Bronchial epithelial cell (primary cell): ENCODE measurements at places on chromosomes 2 and 18.

- no peak for DNase-seq
Measured at GRCh38 chr2:96913398-96914202, 43.7 kb upstream of the SEMA4C start.

DNA sequence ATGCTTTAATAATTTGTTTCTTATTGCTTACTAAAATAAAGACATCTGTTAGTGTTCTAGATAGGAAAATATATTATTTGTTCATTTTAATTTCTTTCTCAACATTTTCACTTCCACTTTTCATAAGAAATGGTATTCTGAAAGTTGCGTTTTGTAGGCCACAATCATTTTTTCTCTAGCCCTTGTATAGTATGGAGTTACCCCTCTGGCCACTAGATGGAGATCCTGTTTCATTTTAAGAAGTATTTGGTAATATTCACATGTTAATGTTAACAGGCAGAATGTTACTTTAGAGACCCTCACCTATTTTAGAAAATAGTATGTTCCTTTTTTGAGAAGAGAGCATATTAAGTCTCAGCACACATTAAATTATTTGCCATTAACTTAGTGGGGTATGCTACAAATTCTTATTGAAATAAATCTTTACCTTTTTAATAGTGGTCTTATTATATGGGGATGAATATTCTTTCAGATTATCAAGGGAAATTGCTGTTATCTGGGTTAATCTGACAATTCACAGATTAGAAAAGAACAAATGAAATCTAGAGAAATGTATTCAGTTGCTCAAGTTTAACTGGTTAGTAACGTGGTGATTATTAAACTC is 73.9 kb upstream of the TTC27 start:
- DNase-seq = peak; percentile 44

GRCh38 chr2:2031101-2031500 is 286.8 kb upstream of the PXDN start:
- DNase-seq = no peak

- DNase-seq = no peak
Measured at GRCh38 chr18:26495287-26495686, 53.1 kb downstream of the KCTD1 start.

DNA sequence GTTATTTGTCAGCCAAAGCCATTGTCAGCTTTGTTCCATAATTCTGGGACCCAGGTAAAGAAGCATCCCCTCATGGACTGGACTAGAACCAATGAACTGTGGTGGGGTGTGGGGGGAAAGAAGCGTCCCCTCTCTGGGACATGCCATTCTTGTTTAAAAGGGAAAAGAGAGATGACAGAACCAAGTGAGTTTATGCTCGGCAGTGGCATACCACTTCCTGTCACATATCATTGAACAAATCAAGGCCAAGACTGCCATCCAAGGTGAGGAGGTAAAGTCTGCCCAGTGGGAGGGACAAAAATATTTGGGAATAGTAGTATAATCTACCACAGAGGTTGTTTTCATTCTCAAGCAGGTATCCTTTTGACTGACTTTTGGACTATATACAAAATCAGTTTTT is 4.7 kb upstream of the GLS start:
- no peak for DNase-seq

DNA sequence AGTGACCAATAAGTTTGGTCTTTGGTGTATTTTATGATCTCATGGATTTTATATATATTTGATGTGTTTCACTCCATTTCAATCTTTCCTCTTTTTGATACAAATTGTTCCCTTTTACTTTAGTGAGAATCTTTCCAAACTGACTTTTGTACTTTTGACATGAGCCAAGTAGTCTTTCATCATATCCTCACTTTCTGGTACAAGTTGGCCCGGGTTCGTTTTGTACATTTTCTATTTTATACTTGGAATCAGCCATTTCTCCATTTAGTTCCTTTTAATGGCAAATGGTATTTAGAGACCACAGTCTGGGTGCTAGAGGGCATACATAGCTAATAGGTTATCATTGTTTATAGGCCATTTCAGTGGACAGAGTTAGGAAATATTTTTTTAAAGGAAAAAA is 147.9 kb upstream of the MYO3B start:
- DNase-seq = no peak

DNA sequence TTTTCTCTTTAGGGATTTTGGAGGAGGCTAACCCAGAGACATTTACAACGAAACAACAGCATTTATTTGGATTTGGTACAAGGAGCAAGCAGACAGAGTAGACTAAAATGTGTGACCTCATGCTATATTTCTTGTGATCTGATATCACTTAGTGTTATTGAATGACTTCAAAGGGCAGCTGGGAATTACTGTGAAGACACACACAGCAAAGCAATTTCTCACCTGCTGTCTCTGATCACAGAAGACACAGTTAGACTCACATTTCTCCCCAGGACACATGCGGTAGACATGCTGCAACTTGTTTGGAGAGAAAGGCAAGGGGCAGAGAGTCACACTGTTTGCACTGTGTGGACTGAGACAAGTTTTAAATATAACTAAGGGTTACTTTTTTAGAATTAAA is 67.5 kb downstream of the LTBP1 start:
- DNase-seq = peak; percentile 93

DNA sequence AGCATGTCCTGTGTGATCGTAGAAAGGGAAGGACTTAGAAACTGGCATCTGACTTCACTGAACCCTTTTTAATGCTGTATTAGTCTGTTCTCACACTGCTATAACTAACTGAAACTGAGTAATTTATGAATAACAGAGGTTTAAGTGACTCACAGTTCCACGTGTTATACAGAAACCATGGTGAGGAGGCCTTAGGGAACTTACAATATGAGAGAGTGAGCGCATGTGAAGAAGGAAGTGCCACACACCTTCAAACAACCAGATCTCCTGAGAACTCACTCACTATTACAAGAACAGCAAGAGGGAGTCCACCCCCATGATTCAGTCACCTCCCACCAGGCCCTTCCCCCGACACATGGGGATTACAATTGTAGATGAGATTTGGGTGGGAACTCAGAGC is 811.3 kb downstream of the CPS1 start:
- DNase-seq = peak; percentile 98

GRCh38 chr2:68594674-68595492 is 48.5 kb upstream of the PROKR1 start:
- DNase-seq = peak; percentile 45

GRCh38 chr18:2906704-2907549 is 60.1 kb downstream of the EMILIN2 start:
- DNase-seq = no peak

DNA sequence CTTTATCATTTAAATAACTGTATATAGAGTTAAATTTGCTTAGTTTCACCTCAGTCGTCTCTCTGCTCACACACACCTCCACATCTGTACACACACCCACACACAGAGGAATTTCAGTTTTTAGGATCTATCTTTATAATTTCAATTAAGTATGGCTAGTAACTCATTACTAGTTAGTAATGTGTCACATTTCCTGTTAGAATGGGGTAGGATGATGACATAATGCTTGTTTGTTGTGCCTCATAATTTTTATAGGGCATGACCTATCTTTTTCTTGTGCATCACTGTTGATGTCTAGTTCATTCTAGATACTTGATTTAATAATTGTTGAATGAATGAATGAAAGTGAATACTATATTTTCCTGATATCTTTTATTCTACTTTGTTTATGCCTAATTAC is 108.6 kb downstream of the AGPS start:
- peak; percentile 61 for DNase-seq

- DNase-seq = no peak
Measured at GRCh38 chr2:498493-499178, 178.6 kb downstream of the TMEM18 start.

GRCh38 chr2:232873909-232874641 is 4.0 kb downstream of the SNORC start:
- no peak for DNase-seq

GRCh38 chr2:229246334-229246733 is 24.8 kb downstream of the PID1 start:
- DNase-seq = no peak

- DNase-seq = no peak
Measured at GRCh38 chr2:129203331-129203730, 776.1 kb upstream of the RAB6C start.

DNA sequence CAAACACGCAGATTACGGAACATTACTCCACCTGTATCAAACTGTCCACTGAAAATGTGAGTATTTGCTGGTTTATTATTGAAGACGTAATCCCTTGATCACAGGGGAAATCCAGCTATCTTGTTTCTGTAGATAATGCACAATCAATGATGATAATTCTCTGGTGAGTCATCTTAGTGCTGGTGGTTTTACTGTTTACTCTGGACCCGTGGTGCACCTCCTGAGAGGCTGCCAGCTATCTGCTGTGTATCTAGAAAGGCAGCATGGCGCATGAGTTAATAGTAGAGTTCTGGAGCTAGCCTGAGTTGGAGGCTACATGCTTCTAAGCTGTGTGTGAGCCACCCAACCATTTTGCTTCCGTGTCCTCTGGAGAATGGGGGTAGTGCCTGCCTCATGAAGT is 6.5 kb downstream of the NCAPH start:
- DNase-seq = peak; percentile 74

DNA sequence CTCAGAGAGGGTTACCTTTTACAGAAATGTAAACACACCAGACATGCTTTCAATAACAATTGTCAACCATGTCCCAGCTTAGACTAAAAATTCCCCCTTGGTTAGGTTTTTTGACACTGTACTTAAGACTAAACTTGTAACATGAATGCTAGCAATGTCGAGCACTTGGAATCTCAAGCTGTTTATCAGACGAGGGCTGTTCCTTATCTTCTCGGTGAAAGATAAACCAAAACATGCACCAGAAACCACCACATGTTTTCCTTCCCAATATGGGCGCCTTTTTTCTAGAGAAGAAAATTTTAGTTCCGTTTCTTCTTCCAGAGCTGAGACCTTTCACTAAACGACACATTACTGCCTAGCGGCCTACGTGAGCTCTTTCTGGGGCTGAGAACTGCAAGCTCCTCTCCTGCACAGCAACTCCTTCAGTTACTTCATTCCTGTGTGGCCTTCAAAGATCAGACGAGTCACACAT is 42.4 kb upstream of the ACKR3 start:
- no peak for DNase-seq

DNA sequence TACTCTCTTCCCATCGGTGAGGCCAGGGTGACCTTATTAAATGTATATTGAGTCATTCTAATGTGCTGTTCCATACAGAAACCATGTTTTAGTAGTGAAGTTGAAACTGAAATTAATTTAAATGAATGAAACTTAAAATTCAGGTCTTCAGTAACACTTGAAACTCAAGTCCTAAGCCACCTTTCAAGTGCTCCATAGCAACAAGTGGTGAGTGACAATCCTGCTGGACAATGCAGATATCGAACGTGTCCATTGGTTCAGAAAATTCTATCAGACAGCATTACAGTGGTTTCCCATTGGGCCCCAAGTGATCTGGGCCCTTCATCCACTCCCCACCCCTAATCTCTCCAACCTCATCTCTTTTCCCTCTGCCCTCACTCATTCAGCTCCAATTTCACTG is 48.7 kb downstream of the HNMT start:
- no peak for DNase-seq

GRCh38 chr2:109382226-109382895 is 231.4 kb downstream of the SEPTIN10 start:
- no peak for DNase-seq

- DNase-seq = no peak
Measured at GRCh38 chr2:201883606-201884369, 77.5 kb downstream of the CDK15 start.

DNA sequence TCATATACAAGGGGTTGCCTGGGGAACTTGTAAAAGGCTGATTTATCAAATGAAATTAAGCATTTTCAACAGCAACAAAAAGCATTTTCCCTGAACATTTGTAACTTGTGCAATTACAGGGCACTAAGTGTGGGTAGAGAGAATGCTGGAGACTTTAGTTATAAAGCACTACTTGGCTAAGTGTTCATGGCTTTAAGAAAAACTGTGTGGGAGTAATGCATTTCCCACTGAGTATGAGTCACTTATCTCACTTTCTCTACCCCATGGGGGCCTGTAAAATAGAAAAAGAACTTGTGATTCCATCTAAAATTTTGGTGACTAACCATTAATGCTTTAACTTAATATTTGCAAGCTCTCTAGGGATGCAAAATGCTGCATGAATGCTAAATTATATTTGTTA is 193.4 kb downstream of the CCDC102B start:
- DNase-seq = no peak

DNA sequence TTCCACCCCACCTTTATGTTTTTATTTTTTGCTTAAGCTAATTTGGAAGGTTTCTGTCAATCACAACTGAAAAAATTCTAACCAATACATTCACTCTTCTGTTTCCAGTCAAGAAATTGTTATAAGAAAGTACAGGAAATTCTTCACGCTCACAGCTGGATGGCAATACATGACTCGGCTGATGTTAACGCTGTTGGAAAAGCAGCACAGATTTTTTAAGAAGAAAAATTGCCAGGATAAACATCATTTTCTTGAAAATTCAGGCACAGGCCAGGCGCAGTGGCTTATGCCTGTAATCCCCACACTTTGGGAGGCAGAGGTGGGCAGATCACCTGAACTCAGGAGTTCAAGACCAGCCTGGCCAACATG is 46.1 kb downstream of the STPG4 start:
- DNase-seq = no peak

- no peak for DNase-seq
Measured at GRCh38 chr18:62510789-62511188, 12.0 kb upstream of the ZCCHC2 start.

- DNase-seq = peak; percentile 49
Measured at GRCh38 chr2:7588295-7588694, 671.1 kb downstream of the RNF144A start.

DNA sequence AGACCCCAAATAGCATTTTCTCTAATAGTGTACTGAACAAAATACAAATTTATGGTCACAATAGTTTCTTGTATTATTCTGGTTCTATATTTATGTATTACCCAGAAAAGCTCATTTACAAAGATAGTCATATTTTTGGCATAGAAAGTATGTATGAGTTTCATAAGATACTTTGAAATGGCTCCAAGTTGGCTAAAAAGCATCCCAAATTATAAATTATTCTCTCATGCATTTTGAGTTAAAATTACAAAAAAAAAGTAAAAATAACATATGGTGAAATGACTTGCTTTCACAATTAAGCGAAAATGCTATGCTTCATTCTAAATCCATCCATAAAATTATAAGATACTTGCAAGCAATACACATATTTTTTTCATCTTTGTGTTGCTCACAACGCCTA is 530.7 kb downstream of the ZNF804A start:
- no peak for DNase-seq

GRCh38 chr18:44569391-44570055 is 111.2 kb upstream of the SETBP1 start:
- DNase-seq = no peak

- peak; percentile 59 for DNase-seq
Measured at GRCh38 chr2:74002505-74003421, 18.1 kb downstream of the TET3 start.
